Right hindlimb (tissue), 1 donor: ENCODE measurements at places on chromosomes 6 and 20.
A peak's percentile ranks its signal among the peaks of the same experiment; 100 is the strongest.

DNA sequence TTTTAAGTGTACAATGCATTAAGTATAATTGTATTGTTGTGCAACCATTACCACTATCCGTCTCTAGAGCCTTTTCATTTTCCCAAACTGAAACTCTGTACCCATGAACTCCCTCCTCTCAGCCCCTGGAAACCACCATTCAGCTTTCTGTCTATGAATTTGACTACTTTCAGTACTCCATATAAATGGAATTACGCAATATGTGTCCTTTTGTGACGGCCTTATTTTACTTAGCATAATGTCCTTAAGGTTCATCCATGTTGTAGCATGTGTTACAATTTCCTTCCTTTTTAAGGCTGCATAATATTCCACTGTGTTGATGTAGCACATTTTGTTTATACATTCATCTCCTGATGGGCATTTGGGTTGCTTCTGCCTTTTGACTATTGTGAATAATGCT, 143.6 kb upstream of the KCNG1 start:
- no peak for DNase-seq

- DNase-seq = no peak
These were observed 128.5 kb upstream of the SYNDIG1 start for GRCh38 chr20:24340933-24341332.

GRCh38 chr6:83917001-83917400, 57.5 kb downstream of the CYB5R4 start:
- DNase-seq = no peak

DNA sequence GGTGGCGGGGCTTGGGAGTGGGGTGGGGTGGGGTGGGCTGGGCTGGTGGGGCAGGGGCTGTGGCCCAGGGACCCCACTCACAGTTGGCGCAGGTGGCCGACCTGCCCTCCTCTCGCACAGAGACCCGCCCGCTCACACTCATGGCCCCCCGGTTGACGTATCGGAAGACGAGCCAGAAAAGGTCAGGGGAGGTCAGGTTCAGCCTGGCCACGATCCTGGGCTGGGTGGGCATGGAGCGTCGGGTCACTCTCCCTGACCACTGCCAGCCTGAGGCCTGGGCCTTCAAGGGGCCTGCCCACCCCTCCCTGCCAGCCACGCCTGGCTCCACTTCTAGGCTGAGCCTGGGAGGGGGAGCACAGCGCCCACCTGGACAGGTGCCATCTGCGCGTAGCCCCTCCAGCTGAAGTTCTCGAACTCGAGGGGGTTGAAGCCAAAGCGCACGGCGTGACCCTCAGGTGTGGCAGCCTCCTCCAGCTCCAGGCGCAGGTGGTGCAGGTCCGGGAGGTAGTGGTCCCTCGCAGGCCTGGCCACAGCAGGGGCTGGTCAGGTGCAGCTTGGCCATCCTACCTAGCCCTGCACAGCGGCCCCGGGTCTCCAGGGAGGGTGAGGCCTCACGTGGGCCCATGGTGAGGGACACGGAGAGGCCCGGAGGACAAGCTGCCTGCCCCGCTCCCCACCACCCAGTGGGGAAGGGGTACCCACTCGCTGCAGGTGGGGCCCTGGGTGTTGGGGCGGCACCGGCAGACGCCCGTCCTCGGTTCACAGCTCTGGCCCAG, 31.2 kb downstream of the ADRM1 start:
- no peak for DNase-seq

DNA sequence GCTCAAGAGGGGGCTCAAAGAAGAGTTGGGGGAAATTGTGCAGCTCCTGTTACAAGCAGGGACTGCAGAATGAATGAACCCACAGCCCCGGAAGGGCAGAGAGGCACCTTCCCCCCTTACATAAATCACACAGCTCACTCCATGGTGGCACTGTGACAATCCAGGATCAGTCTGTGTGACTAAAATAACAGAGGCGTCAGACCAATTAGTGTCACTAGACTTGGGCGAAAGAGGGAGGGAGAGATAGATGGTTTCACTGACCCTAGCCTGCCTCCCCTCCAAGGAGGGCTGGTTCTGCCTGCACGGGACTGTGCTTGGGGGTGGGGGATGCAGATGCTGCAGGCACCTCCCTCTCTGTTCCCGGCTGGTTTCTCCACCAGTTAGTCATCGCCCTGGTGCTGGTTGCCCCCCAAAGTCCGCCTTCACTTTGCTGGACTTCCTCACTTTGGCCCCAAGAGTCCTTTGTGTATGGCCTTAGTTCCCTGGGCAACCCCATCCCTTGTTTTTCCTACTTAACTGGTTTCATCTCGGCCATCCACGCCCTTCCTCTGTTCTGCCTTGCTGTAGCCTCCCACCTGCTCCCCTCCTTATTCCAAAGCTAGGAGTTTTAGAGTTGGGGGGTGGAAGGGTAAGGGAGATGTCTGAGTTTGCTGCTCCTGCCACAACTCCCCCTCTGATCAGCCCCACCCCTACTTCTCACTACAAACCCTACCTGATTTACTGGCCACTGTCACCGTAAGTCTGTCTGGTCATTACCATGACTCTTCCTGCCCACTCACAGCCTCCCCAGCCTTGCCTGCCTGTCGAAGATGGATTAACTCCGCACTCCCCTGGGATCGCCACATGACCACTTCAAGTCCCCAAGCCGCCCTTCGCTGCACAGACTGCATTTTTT, 17.7 kb downstream of the CCDC167 start:
- no peak for DNase-seq

- DNase-seq = no peak
These were observed 28.8 kb downstream of the DUSP22 start for GRCh38 chr6:321158-321438.

GRCh38 chr20:46764068-46764467, 54.6 kb downstream of the SLC2A10 start:
- no peak for DNase-seq

DNA sequence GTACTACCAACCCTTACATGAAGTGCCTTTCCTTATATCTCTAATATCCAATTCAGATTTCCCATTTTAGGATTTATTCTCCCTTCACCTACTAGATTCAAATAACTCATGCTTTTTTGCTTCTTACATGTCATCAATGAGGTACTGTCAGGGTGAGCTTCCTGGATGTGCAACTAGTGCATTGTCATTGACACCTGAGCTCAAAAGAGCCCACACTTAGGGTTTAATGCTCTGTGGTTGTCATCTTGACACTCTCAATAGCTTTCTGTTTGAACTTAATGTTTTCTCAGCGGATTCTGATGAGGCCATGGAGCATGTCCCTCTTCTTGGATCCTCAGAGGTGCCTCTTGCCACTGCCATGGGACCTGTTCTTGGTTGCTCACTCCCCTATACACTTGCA, 1033.3 kb upstream of the EYS start:
- no peak for DNase-seq

DNA sequence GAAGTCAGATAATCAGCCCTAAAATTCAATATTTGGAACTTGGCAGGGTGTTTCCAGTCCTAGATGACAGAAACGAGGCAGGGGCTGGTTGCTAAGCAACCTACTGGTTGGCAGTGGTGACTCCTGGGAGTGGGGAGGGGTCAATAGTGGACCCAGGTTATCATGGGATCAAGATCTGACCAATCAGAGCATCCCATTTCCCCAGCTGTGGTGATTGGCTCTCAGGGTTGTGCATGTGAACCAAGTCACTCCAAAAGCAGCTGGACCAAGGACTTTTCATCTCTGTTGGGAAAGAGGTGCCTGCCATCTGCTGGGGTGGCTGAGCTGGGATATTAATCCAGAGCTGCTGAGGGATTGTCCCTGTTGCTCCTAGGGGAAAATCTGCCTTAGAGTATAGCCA, 253.4 kb downstream of the PREX1 start:
- no peak for DNase-seq

GRCh38 chr6:89597988-89598387, 40.6 kb downstream of the LYRM2 start:
- DNase-seq = no peak

- DNase-seq = no peak
These were observed 173.5 kb upstream of the SNX9 start for GRCh38 chr6:157649311-157650260.

- DNase-seq = no peak
These were observed 5.5 kb downstream of the MYLK4 start for GRCh38 chr6:2745246-2745645.

DNA sequence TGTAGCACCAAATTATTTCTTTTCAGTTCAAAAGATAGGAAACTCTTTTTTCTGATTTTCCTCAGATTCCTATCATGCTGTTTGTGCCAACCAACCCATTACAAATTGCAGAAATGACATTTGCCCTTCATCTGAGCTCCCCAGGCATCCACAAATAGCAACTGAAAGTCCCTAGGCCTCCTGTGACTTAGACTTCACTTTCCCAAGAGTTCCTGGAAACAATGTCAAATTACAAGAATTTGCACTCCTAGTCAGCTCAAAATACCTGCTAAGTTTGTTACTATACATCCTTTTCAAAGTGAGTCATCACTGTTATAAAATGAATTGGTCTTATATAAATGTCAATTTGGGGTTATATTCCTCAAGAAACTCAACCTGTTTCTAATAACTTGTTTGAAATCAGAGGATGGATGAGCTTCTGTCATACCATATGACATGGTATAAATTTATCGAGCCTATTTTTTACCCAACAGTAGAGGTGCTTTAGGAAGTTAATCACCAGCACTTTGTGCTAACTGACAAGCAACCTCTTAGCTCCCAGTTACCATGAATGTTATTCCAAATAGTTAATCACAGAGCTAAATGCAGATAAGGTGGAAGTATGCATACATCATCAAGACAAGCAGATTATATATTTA, 256.5 kb downstream of the HACE1 start:
- DNase-seq = no peak

DNA sequence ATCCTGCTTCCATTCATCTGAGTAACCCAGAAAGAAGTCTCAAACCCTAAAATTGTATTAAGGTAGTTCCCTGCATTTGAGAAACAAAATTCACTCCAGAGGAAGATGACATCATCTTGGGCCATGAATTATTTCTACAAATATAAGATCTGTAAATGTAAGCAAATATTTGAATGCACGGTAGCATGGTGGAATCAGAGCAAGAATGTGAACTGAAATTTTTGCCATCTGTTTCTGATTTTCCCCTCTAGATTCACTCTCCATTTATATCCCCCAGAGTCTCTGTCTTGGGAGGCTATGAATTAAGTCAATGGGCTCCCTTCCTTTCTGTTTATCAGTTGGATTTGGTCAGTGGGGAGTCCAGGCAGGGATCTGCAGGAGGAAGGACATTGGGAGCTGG, 5.8 kb upstream of the MAP3K5 start:
- no peak for DNase-seq

GRCh38 chr20:10565191-10565921, 108.4 kb downstream of the JAG1 start:
- DNase-seq = no peak

- no peak for DNase-seq
These were observed 1.7 kb downstream of the KCTD20 start for GRCh38 chr6:36444470-36444869.

DNA sequence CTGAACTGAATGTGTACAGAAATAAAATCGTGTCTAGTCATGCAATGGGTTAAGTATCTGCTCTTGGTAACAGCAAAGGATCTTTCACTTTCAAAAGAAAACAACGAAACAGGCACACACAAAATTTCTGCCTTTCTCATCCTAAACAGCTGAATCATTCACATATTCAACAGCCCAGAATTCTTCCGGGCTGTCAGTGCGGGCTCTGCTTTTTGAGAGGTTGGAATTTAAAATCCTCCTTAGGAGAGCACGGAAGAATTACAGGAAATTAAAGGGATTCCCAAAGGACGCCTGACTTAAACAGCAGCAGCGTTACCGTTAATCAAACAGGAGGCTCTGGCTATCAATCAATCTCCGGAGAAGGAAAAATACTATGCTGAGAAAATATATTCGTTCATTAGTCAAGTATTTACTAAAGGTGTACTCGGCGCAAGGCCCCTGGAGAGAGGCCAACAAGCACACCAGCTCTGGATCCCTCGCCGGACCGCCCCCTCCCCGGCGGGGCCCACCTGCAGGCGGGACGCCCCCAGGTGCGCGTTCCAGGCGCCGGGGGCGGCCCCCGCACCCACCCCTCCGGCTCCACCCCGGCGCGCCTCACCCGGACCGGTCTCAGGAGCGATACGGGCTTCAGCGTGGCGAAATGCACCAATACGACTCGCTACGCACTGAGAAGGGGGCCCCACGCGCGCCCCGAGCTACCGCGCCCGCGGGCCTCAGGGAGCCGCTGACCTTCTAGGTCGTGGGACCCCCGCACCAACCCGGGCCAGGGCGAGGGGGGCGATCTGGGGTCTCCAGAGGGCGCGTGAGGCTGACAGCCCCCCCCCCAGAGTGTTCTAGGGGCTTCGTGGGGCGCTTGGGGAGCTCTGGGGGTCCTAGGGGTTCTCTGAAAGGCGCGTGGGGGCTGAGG, 1.0 kb downstream of the NAPB start:
- peak; percentile 47 for DNase-seq

GRCh38 chr6:163414946-163415619, 565 bp downstream of the QKI start:
- DNase-seq = peak; percentile 57

GRCh38 chr6:71733970-71734899, 152.1 kb upstream of the RIMS1 start:
- DNase-seq = no peak

DNA sequence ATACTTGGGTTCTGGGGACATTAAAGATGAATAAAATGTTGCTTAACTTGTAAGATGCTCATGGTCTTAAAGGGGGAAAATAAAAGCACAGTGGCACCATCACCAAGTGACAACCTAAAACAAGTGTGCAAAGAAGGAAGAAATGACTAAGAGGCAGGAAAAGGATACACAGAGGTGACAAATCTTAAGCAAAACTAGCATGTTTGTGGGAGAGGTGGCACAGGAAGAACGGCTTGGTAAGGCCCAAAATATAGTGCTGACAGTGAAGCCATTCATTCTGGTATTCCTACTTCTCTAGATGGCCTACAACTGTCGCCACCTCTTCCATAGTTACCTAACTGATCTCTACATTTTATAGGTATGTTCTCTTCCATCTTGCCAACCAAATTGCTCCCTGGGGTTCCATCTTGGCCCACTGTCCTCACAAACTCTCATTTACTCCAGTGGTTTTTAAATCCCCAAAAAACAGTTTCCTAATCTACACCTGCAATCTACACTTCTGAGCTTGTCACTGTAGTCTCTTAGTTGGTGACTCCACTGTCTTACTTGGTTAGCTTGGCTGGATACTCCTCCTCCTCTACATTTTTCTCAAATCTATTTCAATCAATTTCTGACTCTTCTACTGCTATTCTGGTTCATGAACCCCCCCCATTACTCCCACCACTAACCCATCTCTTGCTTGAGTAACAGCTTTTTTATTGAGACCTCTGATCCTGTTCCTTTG, 33.5 kb downstream of the FAM8A1 start:
- no peak for DNase-seq
